Esophagus (tissue), 2 donors: ENCODE measurements at places on chromosomes 16 and 17. TPM values are rescaled to one million over a fixed set of nuclear protein-coding genes. Genes with fewer than 3 reads are reported as not detected.

Gene EPX
- not detected for polyA plus RNA-seq

Gene NLE1
- 3.8 TPM for polyA plus RNA-seq

Gene DPEP2
- polyA plus RNA-seq: 0.57 TPM

Gene DHX58
- 8.3 TPM for polyA plus RNA-seq

Gene FNDC8
- polyA plus RNA-seq: 0.02 TPM
